ENCODE measurements at places on chromosomes 12 and 14. TPM values are rescaled to one million over a fixed set of nuclear protein-coding genes. Genes with fewer than 3 reads are reported as not detected.

DNA sequence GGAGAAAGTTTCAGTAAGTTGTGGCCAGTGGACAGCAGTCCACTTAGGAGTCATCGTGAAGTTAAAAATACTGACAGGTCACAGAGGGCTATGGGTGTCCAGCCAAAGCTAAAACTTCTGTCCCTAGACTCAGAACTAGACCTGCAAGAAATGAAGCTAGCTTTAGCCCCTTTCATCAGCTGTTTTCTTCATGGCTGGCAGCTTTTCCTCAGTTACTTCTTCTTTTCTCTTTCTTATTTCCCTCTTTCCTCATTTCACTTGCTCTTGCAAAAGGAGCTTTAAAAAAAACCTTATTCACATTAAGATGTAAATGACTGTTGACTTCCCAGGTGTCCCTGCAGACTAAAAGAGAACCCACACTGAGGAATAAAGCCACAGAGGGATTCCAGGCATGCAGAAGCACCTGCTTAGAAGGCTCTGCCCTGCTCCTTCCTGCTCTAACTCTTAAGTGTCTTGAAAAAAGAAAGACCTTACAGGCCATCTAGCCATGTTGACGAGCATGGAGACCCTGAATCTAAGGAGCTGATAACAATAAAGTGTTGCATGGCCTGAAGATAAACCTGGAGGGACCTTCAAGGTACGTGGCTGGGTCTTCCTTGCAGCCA is 69.7 kb upstream of the CCND2 start:
- peaks cover 4% of the 10 kb centered on the region for H3K4me1 ChIP-seq
- H3K36me3 ChIP-seq, result no peaks in the 10 kb centered on the region
- H3K27ac ChIP-seq, result no peak overlapping the region
- DNase-seq, result no peak
- H3K4me3 ChIP-seq, result no peak overlapping the region

DNA sequence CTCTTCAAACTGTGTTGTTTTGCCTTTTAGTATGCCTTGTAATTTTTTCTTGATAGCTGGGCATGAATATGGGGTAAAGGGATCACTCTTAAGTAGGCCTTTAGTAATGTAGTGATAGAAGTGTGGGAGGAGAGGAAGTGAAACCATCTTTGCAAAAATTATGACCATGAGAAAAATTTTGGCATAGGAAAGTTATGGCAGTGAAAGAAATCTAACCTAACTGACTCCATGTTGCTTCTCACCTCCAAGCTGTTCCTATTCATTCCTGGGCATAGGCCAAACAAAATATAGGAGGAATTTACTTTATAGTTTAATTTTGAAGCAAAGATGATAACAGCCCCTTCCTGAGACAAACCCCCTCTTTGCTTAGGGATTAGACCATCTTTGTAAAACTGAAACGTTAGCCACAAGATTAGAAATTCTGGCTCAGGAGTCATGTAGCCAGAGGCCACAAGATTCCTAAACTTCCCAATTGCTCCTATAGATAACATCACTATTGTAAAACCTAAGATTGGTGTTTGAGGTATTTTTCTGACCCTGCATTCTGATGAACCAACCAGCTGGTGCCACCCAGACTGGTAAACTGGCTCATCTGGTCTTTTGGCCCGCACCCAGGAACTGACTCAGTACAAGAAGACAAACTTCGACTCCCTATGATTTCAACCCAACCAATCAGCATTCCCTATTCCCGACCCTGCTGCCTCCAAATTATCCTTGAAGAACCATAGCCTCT is 45.8 kb downstream of the CRADD start:
- H3K36me3 ChIP-seq, result no peaks in the 10 kb centered on the region
- H3K4me1 ChIP-seq, result no peaks in the 10 kb centered on the region
- H3K4me3 ChIP-seq, result no peak overlapping the region
- no peak overlapping the region for H3K27ac ChIP-seq
- DNase-seq, result no peak

- no peak overlapping the region for H3K27ac ChIP-seq
- no peaks in the 10 kb centered on the region for H3K4me1 ChIP-seq
- no peaks in the 10 kb centered on the region for H3K27me3 ChIP-seq
- DNase-seq, result no peak
- no peak overlapping the region for H3K4me3 ChIP-seq
These were observed 143.7 kb downstream of the PIWIL1 start for GRCh38 chr12:130481392-130481879.

DNA sequence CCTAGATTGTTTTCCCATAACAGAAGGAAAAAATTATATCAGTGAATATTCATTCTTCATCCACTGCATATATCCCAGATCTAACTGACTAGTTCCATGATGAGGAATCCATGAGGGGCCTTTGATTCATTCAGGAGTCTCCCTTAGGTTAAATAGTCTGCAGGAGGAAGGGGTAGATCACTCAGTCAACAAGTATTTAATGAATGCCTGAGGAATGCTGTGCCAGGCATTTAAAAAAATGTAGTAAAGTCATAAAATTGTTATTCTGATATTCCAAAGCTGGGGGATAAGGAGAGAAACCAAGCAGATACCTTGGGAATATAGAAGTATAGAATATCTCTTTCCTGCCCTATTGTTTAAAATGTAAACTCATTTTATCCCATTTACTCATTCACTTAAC is 216.2 kb upstream of the CAND1 start:
- no peaks in the 10 kb centered on the region for H3K36me3 ChIP-seq
- no peak overlapping the region for H3K4me3 ChIP-seq
- no peak for DNase-seq
- H3K27ac ChIP-seq, result no peak overlapping the region
- no peaks in the 10 kb centered on the region for H3K27me3 ChIP-seq
- H3K4me1 ChIP-seq, result no peaks in the 10 kb centered on the region

DNA sequence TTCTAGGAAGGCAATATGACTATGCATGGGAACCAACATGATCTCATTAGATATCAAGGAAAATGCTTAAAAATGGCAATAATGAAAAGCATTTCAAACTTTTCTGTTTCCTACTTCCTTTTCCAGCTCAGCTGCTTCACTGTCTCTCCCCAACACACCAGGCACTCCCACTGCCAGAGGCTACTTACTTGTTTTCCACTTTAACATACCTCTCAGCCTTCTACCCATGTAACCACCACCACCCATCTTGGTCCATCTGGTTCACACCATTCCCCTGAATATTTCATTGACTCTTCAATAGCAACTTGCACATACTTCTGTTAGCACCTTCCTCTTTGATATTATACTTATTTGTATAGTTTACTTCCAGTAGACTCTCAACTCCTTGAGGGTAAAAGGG is 168.3 kb upstream of the NPAS3 start:
- no peak for DNase-seq
- peaks cover 2% of the 10 kb centered on the region for H3K36me3 ChIP-seq
- H3K4me1 ChIP-seq, result no peaks in the 10 kb centered on the region
- no peaks in the 10 kb centered on the region for H3K27me3 ChIP-seq
- no peak overlapping the region for H3K27ac ChIP-seq
- H3K4me3 ChIP-seq, result no peak overlapping the region

FITM1 gene
- 181 TPM for polyA plus RNA-seq

All from cardiac muscle cell (in vitro differentiated cells and primary cell).